ENCODE measurements at places on chromosomes 4 and X.

DNA sequence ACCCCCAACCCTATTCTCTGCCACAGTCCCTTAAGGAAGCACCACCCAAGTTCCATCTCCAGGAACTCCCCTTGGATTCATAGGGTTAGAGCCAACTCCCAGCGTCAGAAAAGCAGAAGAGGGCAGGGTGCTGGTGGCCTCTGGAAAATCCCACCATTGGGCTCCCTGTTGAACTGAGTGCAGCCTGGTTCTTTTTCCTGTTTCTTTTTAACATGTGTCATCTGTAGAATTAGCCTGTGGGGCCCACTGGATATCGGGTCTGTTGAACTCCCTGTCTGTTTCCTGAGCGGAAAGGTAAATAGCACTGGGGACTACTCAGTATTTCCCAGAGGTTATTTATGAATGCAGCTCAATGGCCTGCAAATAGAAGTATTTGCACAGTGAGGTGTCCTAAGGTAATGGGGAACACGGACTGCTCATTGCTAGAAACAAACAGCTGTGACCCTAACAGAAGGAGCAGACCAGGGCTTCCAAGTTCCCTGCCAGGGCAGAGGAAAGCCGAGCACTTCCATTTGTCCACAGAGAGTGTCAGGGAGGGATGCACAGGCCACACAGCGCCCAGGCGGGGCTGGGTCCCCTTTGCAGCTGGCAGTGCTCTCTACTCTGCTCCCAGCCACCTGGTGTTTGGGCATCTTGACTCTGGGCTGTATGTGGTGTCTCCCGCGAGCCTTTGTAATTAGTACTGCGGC is 102.6 kb downstream of the FHDC1 start:
- no peaks in the 10 kb centered on the region for H3K36me3 ChIP-seq
- H3K4me3 ChIP-seq, result no peak overlapping the region
- H3K27ac ChIP-seq, result no peak overlapping the region
- H3K27me3 ChIP-seq, result peaks cover 16% of the 10 kb centered on the region
- no peaks in the 10 kb centered on the region for H3K4me1 ChIP-seq

DNA sequence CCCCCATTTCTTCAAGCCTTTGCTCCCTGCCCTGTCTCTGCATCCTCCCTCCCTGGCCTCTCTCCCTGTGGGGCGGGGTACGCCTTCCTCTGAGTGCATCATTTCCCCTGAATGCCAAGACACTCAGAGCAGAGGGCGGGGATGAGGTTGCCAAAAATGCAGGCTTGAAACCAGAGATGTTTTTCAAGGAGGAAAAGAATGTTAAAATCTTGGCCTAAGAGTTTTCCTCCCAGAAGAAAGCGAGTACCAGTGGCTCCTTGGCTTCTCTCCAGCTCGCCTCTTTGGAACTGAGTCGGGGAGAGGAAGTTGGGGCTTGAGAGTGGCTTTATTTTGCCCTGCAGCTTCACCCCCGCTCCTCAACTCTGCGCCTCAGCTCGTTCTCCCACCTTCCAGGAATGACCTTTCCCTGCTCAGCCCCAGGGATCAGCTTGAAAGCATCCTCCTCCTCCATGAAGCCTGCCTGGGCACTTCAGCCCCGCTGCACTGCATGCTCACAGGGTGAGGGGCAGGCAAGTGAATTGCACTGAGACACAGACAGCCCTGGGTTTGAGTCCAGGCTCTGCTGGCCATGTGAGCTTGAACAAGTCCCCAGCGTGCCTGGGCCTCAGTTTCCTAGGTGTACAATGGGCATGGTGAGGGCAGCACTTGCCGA is 57.5 kb upstream of the SORCS2 start:
- H3K36me3 ChIP-seq, result peaks cover 3% of the 10 kb centered on the region
- no peak overlapping the region for H3K4me3 ChIP-seq
- H3K27ac ChIP-seq, result no peak overlapping the region

DNA sequence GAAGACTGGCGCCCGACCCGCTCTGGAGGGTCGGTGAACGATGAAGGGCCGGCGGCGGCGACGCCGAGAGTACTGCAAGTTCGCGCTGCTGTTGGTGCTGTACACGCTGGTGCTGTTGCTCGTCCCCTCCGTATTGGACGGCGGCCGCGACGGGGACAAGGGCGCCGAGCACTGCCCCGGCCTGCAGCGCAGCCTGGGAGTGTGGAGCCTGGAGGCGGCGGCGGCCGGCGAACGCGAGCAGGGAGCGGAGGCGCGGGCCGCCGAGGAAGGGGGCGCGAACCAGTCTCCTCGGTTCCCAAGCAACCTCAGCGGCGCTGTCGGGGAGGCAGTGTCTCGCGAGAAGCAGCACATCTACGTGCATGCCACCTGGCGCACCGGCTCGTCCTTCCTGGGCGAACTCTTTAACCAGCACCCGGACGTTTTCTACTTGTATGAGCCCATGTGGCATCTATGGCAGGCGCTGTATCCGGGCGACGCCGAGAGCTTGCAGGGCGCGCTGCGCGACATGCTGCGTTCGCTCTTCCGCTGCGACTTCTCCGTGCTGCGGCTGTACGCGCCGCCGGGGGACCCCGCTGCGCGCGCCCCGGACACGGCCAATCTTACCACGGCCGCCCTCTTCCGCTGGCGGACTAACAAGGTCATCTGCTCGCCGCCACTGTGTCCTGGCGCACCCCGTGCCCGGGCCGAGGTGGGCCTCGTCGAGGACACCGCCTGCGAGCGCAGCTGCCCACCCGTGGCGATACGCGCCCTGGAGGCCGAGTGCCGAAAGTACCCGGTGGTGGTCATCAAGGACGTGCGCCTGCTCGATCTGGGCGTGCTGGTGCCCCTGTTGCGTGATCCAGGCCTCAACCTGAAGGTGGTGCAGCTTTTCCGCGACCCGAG is 568 bp downstream of the CHST7 start:
- no peaks in the 10 kb centered on the region for H3K36me3 ChIP-seq
- peak; percentile 62 for DNase-seq
- H3K4me1 ChIP-seq, result peaks cover 36% of the 10 kb centered on the region
- peak overlapping the region; percentile 90 for H3K27ac ChIP-seq

GRCh38 chr4:159682996-159683395 is 580.1 kb downstream of the RAPGEF2 start:
- no peaks in the 10 kb centered on the region for H3K27me3 ChIP-seq
- DNase-seq, result no peak
- H3K36me3 ChIP-seq, result no peaks in the 10 kb centered on the region
- H3K4me3 ChIP-seq, result no peak overlapping the region
- no peak overlapping the region for H3K27ac ChIP-seq
- no peaks in the 10 kb centered on the region for H3K4me1 ChIP-seq

DNA sequence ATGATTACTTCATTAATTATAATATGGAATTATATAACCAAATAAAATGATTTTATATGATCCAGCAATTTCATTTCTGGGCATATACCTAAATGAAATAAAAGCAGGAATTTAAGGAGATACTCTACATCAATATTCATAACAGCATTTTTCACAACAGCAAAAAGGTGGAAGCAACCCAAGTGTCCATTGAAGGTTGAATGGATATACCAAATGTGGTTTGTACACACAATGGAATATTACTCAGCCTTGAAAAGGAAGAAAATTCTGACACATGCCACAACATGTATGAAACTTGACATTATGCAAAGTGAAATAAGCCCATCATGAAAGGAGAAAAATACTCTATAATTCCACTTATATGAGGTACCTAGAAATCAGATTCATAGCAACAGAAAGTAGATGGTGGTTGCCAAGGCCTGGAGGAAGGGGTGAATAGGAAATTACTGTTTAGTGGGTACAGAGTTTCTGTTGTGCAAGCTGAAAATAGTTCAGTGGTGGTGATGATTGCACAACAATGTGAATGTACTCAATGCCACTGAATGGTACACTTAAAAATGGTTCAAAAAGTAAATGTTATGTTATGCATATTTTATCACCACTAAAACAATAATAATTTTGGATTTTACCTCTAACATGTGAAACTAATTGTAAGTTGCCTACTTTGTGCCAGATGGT is 471.5 kb downstream of the SPRY1 start:
- DNase-seq, result no peak
- no peaks in the 10 kb centered on the region for H3K27me3 ChIP-seq
- H3K4me1 ChIP-seq, result no peaks in the 10 kb centered on the region
- H3K27ac ChIP-seq, result no peak overlapping the region
- no peaks in the 10 kb centered on the region for H3K36me3 ChIP-seq
- no peak overlapping the region for H3K4me3 ChIP-seq

GRCh38 chrX:46180258-46180687 is 364.9 kb downstream of the ZNF674 start:
- H3K36me3 ChIP-seq, result no peaks in the 10 kb centered on the region
- peaks cover 7% of the 10 kb centered on the region for H3K27me3 ChIP-seq
- no peak overlapping the region for H3K27ac ChIP-seq
- no peak for DNase-seq
- no peak overlapping the region for H3K4me3 ChIP-seq

GRCh38 chr4:36081185-36081584 is 163.1 kb downstream of the ARAP2 start:
- DNase-seq, result no peak
- no peaks in the 10 kb centered on the region for H3K27me3 ChIP-seq
- H3K4me1 ChIP-seq, result peaks cover 2% of the 10 kb centered on the region
- H3K36me3 ChIP-seq, result peaks cover 13% of the 10 kb centered on the region
- no peak overlapping the region for H3K27ac ChIP-seq
- no peak overlapping the region for H3K4me3 ChIP-seq

DNA sequence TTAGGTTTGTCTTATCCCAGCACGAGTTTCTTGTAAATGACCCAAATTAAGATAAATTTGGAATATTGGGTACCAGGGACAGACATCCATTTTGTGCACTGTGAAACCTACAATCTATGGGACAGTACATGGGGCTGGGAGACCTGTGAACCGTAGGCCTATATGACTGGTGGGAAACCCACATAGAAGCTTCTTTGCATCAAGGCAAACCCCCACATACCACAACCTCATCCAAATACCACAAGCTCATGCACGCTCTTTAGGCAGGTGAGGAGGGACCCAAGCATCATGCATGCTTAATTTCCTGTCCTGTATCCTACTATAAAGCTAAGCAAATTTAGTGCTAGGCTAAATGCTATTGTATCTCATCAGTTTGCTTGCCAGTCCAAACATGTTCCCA is 47.8 kb downstream of the NIPAL1 start:
- no peak for DNase-seq
- peaks cover 24% of the 10 kb centered on the region for H3K36me3 ChIP-seq
- no peak overlapping the region for H3K4me3 ChIP-seq
- no peaks in the 10 kb centered on the region for H3K27me3 ChIP-seq
- peak overlapping the region; percentile 9 for H3K27ac ChIP-seq

GRCh38 chr4:1200425-1201035 is 28.1 kb upstream of the SPON2 start:
- peak overlapping the region; percentile 91 for H3K4me3 ChIP-seq
- no peak for DNase-seq
- H3K36me3 ChIP-seq, result peaks cover 68% of the 10 kb centered on the region

DNA sequence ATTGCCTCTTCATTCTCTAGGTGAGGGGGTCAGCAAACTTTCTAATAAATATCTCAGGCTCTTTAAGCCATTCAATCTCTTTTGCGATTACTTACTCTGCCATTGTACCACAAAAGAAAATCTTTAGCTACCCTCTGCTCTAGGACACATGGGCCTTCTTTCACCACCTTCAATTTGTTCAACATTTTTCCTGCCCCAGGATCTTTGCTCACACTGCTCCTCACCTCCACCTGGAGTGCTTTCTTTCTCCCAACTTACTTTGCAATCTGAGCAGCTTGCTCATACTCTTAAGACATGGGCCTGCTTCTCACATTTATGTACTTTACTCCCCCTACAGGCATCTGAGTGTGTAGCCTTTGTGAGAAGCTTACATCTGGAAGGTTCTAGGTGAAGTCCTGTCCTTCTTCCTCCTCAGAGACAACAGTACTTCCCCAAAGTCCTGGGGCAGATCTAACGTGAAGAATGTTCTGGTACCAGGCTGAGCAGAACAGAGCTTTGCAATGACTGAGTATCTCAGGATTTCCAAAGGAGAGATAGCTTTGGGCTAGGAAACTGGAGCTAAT is 55.0 kb upstream of the PRDM5 start:
- no peak overlapping the region for H3K27ac ChIP-seq
- H3K4me3 ChIP-seq, result no peak overlapping the region
- H3K36me3 ChIP-seq, result no peaks in the 10 kb centered on the region
- H3K4me1 ChIP-seq, result no peaks in the 10 kb centered on the region
- no peaks in the 10 kb centered on the region for H3K27me3 ChIP-seq
- peak; percentile 3 for DNase-seq

GRCh38 chrX:39873117-39873516 is 224.6 kb downstream of the BCOR start:
- H3K36me3 ChIP-seq, result peaks cover 5% of the 10 kb centered on the region
- no peak for DNase-seq
